Activated CD8-positive, alpha-beta memory T cell treated with anti-CD3 and anti-CD28 coated beads, Interleukin-2, amount 50 U/mL, for 4 hours (primary cell): ENCODE measurements at places on chromosomes 6 and 20.

GRCh38 chr20:32626859-32627636, 41.9 kb upstream of the NOL4L start:
- DNase-seq = no peak

- no peak for DNase-seq
Measured at GRCh38 chr6:145839653-145840052, 25.1 kb upstream of the FBXO30 start.

- DNase-seq = no peak
Measured at GRCh38 chr20:8424010-8424409, 291.9 kb downstream of the PLCB1 start.

- DNase-seq = no peak
Measured at GRCh38 chr20:63072231-63072791, 65.5 kb upstream of the BHLHE23 start.

DNA sequence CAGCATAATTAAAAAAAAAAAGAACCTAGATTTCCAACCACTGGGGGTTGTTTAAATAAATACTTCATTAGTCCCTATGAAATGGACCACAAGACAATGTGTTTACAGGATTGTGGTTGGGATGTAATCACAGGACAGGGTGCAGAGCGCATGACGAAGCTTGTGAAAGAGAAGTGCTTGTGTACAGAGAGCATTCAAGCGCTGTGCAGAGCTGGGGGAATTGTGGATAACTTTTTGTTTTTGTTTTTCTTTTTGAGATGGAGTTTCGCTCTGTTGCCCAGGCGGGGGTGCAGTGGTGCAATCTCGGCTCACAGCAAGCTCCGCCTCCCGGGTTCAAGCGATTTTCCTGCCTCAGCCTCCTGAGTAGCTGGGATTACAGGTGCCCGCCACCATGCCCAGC, 22.3 kb downstream of the LAMA5 start:
- no peak for DNase-seq

GRCh38 chr6:67541586-67541985, 1093.5 kb upstream of the ADGRB3 start:
- DNase-seq = no peak

DNA sequence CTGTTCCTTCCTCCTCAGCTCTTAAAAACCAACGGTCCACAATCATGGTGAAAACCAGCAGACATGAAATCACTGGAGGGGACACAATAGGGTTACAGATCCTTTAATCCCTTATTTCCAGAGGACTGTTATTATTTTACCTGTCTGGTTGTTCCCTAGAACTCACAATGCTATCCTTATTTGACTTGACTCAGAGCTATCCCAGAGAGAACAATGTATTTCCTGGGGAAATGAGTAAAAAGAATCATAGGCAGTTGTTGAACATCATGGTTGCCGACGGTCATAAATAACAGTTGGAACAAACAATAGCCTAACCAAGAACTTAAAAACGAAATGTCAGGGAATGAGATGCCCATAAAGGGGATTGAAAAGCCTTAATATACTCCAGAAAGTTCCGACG, 9.3 kb downstream of the OR2H1 start:
- no peak for DNase-seq
